ENCODE measurements at places on chromosomes 5 and 9.

GRCh38 chr9:68851657-68852056 lies 146.6 kb downstream of the PIP5K1B start:
- no peak for DNase-seq

- no peak for DNase-seq
Measured at GRCh38 chr5:153491856-153492255, 1.4 kb downstream of the GRIA1 start.

DNA sequence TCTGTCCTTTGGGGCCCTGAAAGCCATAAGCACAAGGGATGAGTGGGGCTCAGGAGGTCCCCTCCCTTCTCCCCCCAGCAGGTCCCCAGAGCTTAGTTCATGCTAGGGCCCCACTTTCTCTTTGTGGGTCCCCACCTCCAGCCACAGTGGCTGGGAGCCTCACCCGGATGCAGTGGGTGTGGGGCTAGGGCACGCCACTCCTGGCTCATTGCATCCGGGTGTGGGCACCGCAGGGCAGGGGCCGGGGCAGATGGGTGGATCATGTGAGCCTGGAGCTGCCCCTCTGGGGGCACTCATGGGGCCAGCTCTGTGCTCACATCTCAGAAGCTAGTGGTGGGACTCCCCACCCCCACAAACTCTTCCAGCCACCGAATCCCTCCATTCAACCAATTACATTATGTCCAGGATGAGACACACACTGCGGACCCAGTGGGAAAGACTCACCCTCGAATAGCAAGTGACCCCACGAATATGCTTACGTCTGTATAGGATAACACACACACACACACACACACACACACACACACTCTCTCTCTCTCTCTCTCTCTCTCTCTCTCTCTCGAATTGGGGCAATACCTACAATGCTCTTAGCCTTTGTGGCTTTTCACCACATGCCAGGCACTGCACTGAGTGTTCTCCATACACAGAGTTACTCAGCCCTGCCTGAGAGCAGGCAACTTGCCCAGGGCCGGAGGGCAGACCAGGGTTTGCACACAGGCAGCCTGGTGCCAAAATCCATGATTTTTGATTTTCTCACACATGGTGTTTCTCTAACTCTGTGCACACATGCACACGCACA lies 16.8 kb upstream of the PHYKPL start:
- no peak for DNase-seq

GRCh38 chr9:4197548-4197947 lies 102.3 kb downstream of the GLIS3 start:
- no peak for DNase-seq

- no peak for DNase-seq
Measured at GRCh38 chr9:134175291-134175807, 11.0 kb upstream of the RNU6ATAC start.

- DNase-seq = no peak
Measured at GRCh38 chr9:106560540-106560939, 302.4 kb upstream of the ZNF462 start.

DNA sequence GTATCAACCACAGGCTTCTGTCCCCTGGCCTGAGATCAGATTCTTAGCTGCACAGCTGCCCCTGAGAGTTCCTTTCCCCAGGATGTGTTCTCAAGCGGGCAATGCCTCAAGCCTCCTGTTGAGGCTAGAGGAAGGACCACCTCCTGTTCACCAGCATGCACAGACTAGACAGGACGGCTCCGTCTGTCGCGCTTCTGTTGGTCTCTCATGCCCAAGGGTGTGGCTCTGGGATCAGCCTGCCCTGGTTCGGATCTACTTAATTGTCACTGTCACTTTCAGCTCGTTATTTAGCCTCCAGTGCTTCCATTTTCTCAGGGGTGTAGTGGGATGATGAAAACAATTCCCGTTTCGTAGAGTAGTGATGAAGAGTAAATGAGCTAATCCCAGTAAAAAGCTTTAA lies 103.1 kb downstream of the KCNIP1 start:
- no peak for DNase-seq

- no peak for DNase-seq
Measured at GRCh38 chr9:100309992-100310391, 42.8 kb downstream of the TEX10 start.

- no peak for DNase-seq
Measured at GRCh38 chr5:134594797-134595457, 37.7 kb downstream of the SAR1B start.

GRCh38 chr9:133379153-133380086 lies 3.3 kb downstream of the STKLD1 start:
- no peak for DNase-seq

DNA sequence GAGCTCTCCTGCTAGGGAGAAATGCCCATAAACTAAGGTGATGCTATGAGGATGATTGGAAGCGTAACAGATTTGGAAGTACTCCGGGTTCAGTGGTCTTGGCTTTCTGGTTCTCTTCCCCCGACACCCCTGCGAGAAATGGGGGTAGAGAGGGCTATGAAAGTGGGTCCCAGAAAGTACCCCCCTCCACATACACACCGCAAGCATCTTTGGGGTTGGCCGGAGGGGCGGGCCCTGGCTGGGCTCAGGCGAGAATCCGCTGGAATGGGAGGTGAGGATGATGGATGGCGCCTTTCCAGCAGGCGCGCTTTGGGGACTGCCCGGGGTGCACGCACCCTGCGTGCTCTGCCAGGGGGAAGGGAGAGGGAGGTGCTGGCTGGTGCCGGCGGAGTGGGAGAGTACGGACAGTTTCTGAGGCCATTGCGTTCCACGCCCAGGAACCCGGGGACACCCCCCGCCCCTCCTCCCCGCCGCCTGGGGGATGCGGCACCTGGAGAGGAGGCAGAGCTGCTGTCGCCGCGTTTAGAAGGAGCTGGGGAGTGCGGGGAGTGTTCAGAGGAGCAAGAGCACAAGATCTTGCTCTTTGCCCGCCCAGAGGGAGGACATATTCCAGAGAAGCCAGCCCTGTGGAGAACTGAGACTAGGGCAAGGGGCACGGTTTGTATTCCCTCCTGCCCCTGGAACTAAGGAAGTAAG lies 1.9 kb downstream of the PCSK5 start:
- DNase-seq = no peak

DNA sequence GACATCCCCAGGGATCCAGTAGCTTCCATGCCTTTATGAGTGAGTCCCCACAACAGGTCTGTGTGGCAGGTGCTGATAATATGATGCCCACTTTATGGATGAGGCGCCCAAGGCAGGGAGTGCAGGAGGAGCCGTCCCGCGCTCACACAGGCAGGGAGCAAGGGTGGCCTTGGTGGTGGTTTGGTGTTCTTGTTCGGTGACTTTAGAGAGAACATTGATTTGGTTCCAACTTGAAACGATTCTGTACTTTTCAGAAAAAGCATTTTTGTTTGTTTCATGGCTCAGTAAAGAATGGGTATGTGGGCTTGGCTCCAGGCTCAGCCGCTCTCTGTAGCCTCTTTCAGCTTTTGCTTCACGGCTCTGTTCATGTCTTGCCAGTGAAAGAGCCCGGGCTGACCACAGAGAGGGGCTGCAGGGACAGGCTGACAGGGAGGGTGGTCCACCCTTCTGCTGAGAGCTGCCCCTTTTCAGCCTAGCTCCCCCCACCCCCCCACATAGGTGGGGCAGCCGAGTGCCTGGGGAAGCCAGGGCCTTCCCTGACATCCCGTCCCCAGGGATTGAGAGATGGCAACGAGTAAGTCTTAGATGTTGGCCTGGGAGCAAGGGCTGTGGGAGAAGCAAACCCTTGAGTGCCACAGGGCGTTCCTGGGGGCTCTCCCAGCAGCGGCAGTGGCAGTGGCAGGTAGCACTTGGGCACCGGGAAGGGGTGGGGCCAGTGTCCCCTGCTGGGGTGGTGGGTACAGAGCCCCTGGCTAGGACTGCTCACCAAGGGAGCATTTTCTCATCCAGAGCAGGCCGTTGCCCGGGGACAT lies 28.0 kb downstream of the NCS1 start:
- no peak for DNase-seq

DNA sequence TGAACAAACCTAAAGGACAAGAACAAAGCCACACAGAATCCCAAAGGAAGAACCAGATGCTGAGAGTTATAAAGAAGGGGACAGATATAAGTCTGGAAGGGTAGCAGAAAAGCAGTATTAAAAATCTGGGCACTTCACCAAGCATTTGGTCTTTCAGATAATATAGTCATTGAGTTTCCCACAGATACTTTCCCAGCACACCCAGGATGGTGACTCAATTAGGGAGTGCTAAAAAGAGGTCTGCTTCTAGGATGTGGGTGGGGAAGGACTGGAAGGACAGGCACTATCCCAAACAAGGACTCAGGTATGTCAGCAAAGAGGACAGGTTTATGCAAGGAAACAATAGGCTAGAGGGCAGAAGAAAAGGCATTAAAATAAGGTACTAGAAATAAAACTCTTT lies 59.3 kb downstream of the DIAPH1 start:
- DNase-seq = no peak

DNA sequence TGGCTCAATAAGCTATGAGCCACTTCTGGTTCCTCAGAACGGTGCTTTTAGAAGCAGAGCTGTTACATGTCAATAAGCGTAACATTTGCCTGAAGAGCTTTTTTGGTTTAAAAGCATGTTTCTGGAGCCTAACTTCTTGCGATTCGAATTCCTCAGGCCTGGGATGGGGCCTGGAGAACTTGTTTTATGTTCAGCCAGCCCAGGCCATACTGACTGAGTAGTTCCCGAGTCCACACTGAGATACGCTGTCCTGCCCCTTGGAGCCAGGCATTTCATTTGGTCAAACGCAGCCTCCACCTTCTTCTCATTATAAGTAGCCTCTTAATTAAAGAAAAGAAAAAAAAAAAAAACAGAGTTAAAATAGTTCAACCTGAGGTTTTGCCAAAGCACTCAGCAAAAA lies 260.6 kb upstream of the ANKRD55 start:
- no peak for DNase-seq

GRCh38 chr5:88879724-88880123 lies 3.3 kb downstream of the MEF2C start:
- DNase-seq = no peak

DNA sequence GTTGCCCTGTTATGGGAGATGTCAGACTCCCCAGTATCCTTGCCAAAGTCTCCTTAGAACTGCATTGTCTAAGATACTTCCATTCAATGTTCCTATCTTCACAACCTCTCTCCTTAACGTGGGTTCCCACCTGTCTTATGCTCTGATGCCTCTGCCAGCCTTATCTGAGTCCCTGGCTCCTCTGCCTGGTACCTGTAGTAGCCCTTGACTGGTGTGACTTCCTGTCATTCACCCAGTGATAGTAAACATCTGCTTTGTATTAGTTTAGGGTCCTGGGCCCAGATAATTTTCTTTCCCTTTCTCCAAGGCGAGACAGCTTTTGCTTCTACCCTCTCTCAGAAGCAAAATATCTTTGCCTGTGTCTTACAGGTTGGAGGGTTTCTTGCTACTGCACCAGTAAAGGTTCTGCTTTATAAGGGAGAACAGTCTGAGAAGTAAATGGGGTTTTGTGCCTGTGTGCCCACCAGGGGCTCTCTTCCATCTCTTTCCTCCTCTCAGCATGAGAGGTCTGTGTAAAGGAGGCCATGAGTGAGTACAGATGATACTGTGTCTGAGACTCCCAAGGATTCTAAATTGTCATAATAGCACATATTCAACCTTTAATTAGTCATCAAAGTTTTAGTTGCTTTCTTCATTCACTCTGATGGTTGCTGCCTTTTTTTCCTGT lies 220.8 kb downstream of the PRR16 start:
- no peak for DNase-seq

DNA sequence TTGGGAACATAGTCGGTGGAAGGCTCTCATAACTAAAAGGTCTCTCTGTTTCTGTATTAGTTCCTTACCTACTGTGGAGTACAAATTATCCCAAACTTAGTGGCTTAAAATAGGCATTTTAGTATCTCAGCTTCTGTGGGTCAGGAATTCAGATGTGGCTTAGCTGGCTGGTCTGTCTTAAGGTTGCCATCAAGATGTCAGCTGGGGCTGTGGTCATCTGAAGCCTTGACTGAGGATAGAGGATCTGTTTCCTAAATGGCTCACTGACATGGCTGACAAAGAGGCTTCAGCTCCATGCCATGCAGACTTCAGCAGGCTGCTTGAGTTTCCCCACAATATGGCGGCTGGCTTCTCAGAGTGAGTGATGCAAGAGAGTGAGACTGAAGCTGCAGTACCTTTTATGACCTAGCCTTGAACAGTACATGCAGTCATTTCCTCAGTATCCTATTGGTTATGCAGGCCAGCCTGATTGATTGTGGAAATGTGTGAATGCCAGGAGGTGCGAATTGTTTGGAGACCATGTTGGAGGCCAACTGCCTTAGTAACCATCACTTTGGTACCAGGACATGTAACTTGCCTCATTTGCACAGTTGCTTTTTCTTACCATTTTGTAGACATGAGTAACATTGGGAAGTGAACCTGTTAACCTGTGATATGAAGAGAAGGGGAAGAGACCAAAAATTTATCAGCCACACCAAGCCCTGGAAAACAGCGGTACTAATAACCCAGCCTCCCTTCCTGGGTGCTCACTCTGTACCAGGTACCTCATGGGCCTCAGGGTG lies 152.8 kb upstream of the IER5L start:
- DNase-seq = no peak

DNA sequence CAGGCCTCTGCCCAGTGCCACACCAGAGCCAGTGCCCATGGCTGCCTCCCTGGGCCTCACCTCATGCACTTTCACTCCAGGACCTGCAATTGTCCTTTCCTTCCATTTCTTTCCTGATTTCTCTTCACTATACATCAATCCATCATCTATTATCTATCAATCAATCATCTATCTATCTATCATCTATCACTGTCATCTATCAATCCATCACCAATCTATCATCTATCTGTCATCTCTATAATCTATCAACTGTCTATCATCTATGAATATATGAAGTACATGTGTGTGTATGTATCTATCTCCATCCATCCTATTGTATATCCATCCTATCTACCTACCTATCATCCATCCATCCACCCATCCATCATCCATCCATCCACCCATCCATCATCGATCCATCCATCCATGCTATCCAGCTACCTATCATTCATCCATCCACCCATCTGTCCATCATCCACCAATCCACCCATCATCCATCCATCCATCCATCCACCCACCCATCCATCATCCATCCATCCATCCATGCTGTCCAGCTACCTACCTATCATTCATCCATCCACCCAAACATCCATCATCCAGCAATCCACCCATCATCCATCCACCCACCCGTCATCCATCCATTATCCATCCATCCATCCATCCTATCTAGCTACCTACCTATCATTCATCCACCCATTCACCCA lies 26.9 kb downstream of the SLC6A3 start:
- DNase-seq = no peak

GRCh38 chr9:124873664-124874063 lies 11.7 kb downstream of the ARPC5L start:
- no peak for DNase-seq

- no peak for DNase-seq
Measured at GRCh38 chr5:15555176-15555575, 55.2 kb downstream of the FBXL7 start.

GRCh38 chr5:160657068-160657507 lies 194.9 kb downstream of the ATP10B start:
- DNase-seq = no peak

GRCh38 chr5:83595217-83595616 lies 123.7 kb downstream of the VCAN start:
- DNase-seq = no peak

GRCh38 chr9:112530751-112531205 lies 44.2 kb downstream of the KIAA1958 start:
- no peak for DNase-seq

GRCh38 chr9:134919303-134919702 lies 1.6 kb upstream of the FCN1 start:
- DNase-seq = no peak

- DNase-seq = no peak
Measured at GRCh38 chr5:30113542-30113941, 1079.9 kb upstream of the CDH6 start.

- no peak for DNase-seq
Measured at GRCh38 chr9:127030814-127031740, 91.4 kb downstream of the ANGPTL2 start.
